ENCODE measurements at places on chromosomes 4 and X.

DNA sequence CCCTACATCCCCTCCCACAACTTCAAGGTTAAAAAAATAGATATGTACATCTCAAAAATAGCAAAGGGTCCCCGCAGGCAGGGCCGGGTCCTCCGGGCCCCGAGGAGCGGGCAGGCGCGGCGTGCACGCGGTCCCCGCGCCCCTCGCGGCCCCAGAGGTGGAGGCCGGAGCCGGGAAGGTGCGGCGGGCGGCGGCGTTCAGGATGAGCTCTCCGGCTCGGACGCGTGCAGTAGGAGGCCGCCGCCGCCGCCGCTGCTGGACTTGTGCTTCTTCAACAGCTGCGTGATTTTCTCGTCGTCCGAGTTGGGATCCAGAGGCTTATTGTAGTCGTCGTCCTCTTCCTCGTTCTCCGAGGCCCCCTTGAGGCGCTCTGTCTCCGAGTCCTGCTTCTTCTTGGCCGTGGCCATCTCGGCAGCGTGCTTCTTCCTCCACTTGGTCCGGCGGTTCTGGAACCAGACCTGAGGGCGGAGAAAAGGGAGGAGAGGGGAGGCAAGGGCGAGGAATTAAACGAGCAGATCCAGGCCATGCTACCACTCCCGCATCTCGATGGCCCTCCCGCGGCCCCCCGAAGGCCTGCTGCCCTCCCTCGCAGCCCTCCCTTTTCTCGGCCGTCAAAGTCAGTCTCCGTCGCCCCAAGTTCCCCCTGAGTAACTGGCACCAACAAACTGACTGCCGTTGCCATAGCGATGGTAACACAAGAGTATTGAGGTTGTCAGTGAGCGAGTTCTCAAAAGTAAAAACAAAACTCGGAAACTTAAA is 5.8 kb downstream of the NKX6-1 start:
- DNase-seq: no peak

GRCh38 chr4:115365185-115365584 is 251.8 kb upstream of the NDST4 start:
- no peak for DNase-seq

DNA sequence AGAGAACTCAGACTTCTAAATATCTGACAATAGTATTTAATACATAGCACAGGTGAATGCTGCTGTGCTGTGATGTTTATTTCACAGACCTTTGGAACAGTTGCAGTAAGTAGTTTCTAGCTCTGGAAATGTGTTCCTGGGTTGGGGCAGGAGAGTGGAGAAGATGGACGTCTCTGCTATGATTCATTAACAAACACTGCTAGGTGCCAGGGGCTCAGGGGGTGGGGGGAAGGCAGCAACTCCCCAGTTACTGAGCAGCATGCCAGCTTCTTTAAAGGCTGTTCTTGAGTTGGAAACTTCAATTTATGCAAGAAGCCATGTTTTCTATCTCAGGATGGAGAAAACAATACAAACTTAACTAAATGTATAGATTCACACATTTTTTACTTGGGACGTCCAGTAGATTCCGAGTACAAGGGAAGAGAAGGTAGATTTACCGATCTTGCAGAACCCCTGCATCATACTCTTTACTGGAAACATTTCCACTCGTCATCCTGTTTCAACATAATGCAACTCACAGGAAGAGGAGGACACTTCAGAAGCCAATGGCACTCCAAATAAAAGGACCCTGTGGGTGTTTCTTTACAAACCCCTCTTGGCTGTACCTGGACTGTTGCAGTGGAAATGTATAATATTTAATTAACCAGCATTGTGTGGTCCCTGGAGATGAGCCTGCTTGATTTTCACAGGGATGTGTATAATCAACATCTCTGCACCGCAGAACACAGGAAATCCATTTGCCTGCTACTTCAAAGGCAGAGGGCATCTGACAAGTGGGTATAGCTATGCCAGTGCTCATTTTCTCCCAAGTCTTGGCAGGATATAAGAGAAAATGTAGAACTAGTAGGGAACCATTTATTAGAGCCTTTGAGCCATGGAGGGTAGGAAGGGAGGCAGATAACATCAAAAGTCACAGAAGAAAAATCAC is 171.4 kb downstream of the SH3KBP1 start:
- DNase-seq: no peak

DNA sequence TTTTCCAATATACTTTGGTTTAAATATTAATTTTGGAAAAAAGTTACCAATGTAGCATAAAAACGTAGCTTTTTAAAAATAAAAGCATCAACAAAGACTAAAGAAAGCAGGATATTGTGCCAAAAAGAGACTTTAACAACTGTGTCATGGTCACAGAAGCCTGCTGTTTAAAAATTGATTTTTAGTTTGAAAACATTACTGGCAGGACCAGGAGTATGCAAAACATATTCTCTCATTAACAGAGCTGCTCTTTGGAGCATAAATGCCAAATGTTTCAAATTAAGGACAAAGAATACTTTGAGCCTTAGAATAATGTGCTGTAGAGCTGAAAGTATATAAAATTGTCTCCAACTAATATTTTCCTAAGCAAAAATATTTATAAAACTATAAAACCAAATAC is 279.0 kb downstream of the ARAP2 start:
- no peak for DNase-seq

DNA sequence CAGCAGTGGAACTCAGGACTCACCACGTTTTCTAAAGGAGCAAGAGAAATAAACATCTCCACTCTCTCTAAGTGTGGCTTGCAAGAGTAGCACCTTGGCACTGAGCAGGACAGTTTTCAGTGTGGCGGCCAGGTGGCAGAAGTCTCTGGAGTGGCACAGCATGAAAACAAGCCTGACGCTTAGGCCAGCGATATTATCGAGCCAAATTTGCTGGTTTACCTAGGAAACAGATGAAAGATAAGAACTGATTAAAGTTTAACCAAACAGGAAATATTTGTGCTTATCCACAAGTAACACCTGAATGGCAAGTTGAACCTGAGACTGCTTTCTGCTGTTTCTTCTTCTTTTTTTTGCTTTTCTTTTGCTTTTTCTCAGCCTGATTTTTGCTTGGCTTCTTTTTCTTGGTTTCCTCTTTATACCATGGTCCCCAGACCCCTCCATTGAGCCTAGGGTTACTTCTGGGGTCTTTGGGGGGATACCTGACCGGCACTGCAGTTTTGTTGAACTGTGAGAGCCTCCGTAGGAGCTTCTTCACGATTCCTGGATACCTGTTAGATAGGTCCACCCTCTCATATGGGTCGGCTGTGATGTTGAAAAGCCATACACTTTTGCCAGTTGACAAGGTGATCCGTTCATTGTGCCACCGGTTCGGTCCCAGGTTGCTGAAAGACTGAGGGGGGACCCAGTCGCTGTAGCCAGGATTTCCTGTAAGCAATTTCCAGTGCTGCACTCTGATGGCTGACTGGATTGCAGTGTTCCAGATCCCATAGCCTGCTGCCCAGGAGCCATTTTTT is 77.3 kb downstream of the ARSJ start:
- DNase-seq: no peak

DNA sequence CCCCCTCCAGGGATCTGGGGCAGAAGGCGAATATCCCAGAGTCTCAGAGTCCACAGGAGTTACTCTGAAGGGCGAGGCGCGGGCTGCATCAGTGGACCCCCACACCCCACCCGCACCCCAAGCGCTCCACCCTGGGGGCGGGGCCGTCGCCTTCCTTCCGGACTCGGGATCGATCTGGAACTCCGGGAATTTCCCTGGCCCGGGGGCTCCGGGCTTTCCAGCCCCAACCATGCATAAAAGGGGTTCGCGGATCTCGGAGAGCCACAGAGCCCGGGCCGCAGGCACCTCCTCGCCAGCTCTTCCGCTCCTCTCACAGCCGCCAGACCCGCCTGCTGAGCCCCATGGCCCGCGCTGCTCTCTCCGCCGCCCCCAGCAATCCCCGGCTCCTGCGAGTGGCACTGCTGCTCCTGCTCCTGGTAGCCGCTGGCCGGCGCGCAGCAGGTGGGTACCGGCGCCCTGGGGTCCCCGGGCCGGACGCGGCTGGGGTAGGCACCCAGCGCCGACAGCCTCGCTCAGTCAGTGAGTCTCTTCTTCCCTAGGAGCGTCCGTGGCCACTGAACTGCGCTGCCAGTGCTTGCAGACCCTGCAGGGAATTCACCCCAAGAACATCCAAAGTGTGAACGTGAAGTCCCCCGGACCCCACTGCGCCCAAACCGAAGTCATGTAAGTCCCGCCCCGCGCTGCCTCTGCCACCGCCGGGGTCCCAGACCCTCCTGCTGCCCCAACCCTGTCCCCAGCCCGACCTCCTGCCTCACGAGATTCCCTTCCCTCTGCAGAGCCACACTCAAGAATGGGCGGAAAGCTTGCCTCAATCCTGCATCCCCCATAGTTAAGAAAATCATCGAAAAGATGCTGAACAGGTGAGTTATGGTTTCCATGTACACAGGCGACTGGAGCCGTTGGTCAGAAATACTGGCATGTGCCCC is at the start of gene CXCL1:
CXCL1 (plus strand) TSS at position 264 of the 926 bp plus-strand sequence; CDS start at position 342, 78 bp downstream.
- DNase-seq: no peak

DNA sequence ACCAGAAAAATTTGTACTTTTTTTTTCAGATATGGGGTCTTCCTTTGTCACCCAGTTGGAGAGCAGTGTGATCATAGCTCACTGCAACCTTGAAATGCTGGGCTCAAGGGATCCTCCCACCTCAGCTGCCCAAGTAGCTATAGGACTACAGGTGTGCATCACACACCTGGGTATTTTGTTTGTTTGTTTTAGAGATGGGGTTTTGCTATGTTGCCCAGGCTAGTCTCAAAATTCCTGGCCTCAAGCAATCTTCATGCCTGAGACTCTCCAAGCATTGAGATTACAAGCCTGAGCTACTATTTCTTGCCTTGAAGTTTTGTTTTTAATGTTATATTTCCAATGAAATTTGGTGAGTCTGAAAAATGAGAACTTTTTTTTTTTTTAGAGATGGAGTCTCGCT is 847.8 kb downstream of the TRIML1 start:
- DNase-seq: no peak

GRCh38 chr4:72864898-72865297 is 204.6 kb downstream of the COX18 start:
- DNase-seq: no peak

GRCh38 chrX:118383120-118383519 is 37.2 kb downstream of the WDR44 start:
- no peak for DNase-seq

- DNase-seq: no peak
Measured at GRCh38 chr4:149344436-149344835, 471.2 kb downstream of the IQCM start.

DNA sequence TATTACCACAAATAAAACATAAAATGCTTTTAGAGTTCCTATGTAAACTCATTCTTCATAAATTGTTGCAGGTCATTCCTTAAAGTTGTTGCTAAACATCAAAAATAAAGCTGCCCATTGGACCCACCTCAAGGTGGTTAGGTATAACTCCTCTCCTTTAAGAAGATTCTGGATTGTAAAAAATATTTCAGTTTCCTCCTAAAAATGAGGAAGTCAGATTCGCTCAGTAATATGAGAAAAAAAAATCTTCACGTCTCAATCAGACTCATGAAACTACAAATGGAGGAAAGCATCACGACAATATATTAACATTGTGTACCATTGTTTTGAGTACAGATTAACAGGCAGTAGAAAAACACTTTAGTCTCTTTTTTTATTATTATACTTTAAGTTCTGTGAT is 105.9 kb downstream of the DDX60 start:
- no peak for DNase-seq

- no peak for DNase-seq
Measured at GRCh38 chr4:8231551-8232049, 32.5 kb downstream of the SH3TC1 start.

DNA sequence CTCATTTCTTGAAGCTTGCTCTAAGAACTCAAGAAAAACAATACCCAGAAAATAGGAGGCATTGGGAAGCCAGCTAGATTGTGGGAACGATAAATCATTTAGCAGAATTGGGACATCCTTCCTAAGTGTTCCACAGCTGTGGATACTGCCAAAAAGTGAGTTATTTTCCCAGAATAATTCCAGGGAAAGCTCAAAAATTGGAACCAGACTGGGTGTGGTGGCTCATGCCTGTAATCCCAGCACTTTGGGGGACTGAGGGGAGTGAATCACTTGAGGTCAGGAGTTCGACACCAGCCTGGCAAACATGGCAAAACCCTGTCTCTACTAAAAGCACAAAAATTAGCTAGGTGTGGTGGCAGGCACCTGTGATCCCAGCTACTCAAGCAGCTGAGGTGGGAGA is 68.2 kb upstream of the GK2 start:
- DNase-seq: no peak

DNA sequence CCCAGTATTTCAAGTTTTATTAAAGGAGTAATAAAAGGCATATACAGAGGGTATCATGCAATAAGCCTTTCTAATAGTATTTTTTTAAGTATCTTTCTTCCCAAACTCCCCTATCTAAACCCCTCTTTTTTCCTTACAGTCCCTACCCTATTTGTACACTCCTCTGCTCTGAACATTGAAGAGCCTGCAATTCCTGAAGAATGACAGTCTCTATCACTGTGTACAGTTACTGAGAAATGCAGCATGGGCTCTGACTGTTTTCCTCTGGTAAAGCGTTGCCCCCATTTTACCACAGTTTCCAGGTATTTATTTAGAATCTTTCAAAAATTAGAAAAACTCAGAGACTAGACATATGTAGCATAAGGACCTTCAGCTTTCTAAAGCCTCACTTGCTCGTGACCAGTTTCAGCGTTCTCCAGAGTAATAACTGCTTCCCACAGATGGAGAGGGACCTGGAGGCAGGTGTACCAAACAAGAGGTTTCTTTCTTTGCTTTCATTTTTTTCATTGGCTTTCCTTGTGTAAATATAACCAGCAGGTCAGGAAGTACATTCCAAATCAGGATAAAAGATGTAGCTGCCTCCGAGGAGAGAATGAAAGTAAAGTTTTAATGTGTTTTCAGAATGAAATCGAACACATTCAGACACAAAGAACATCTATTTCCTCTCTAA is 230.8 kb downstream of the CFAP299 start:
- no peak for DNase-seq

GRCh38 chr4:156991161-156991560 is 19.6 kb upstream of the PDGFC start:
- no peak for DNase-seq

- no peak for DNase-seq
Measured at GRCh38 chr4:174538876-174539250, 16.6 kb upstream of the HPGD start.

GRCh38 chr4:3601992-3602391 is 69.8 kb upstream of the LRPAP1 start:
- no peak for DNase-seq

GRCh38 chr4:72340803-72341431 is 228.1 kb downstream of the ADAMTS3 start:
- no peak for DNase-seq

DNA sequence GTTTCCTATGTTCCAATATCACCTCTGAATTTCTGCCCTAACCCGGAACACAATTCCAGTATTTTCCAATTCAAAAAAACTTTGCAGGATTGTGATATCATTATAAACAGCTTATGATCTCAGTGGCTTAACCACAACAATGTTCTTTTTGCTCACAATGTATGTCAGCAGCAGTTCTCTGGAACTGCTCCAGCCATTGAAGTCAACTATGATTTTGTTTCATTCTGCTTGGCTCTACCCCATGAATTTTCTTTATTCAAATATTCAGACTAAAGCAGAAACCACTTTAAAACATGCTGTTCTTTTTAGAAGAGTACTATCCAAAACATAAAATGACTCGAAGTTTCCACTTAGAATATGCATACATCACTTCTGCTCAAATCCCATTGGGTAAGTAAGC is 1611.1 kb downstream of the ARAP2 start:
- no peak for DNase-seq

GRCh38 chr4:183186813-183187212 is 87.8 kb downstream of the WWC2 start:
- DNase-seq: no peak

GRCh38 chr4:76750716-76751115 is 147.2 kb downstream of the SOWAHB start:
- no peak for DNase-seq
